ENCODE measurements at places on chromosomes 5 and 9.

DNA sequence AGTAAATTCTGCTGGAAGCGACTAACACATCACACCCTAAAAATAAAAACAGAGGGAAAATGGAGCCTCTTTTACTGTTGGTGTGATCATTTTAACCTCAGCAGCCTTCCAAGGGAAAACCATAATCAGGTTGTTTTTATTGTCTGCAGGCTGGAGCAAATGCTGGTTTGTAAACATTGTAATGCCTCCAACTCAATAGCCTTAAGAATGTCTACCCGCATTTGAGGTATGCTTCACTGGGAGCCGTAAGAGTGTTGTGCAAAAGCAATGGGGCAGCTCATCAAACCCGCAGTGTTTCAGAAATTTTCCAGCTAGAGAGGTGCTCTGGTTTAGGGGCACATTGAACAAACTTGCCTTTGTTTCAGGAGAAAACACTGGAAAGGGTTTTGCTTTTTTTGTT lies 17.0 kb downstream of the NIM1K start:
- no peak for DNase-seq

- peak; percentile 28 for DNase-seq
These were observed 1.3 kb downstream of the ZNF131 start for GRCh38 chr5:43121913-43122484.

GRCh38 chr9:137113385-137114159 lies 961 bp downstream of the DPP7 start:
- DNase-seq, result peak; percentile 58

DNA sequence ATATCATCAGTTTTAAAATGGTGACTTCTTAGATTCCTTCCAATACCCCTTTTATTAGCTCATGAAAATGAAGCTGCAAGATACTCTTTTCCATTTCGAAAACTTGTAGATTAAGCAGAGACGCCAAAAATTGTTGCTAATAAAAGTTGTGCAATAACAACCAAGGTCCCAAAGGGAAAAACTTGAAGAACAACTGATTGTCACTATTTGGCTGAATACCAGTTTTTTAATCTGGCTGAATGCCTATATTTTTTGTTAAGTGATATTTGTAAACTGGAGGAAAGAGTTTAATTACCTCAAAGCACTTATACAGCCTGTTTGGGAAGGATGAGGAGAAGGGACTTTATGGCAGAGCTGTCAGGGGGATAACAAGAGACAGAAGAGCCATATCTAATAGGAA lies 14.6 kb downstream of the C5orf58 start:
- DNase-seq, result no peak

DNA sequence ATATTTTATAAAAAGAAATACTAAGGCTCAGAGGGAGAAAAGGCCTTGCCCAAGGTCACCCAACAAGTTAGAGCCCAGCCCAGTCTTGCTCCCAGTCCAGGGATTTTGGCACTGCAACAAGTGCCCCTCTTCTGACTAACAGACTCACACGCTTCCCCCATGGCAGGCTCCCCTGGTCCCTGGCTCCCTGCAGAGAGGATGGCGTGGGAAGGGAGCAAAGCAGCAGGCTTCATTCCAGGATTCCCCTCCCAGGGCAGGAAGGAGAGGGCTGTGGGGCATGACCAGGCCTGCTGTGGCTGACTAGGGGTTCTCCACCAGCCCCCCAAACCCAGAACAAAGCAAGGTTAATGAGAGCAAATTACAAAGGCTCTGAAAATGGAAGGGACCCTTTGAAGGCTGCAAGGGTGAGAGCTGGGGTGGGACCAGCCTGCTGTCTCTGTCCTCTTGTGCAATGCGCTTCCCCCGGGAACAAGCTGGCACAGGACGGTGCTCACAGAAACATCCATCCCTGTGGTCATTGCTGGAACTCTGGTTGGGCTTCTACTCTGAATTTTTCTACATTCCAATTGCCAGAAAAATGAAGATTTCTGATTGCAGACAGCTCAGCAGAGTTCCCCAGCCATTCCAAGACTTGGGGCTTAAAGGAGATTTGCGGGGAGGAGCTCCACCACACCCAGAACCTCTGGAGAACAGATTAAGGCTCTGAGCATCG lies 37.1 kb upstream of the FAT2 start:
- DNase-seq, result no peak

GRCh38 chr5:98248949-98249348 lies 524.5 kb upstream of the RGMB start:
- no peak for DNase-seq

DNA sequence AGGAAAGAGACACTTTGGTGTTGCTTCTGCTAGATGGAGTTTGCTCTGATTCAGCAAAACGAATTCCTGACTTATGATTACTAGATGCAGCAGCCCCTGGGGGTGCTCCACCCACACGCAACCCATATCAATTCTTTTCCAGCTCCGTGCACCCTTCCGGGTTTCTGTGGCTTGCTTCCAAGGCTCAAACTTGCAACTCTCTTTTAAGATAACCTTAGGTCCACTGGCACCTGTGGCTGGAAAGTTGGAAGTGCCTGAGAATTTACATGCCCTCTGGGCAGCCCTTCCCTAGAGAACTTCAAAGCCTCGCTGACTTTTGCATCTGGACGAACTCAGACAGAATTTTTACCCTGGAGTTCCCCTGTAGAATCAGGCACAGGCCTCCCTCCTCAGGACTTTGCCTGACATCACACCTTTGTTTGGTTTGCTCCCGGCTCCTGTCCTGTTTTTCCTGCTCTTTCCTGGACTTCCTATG lies 224.9 kb downstream of the SNX18 start:
- DNase-seq, result no peak

- DNase-seq, result no peak
These were observed 21.5 kb upstream of the RNF20 start for GRCh38 chr9:101512116-101512515.

DNA sequence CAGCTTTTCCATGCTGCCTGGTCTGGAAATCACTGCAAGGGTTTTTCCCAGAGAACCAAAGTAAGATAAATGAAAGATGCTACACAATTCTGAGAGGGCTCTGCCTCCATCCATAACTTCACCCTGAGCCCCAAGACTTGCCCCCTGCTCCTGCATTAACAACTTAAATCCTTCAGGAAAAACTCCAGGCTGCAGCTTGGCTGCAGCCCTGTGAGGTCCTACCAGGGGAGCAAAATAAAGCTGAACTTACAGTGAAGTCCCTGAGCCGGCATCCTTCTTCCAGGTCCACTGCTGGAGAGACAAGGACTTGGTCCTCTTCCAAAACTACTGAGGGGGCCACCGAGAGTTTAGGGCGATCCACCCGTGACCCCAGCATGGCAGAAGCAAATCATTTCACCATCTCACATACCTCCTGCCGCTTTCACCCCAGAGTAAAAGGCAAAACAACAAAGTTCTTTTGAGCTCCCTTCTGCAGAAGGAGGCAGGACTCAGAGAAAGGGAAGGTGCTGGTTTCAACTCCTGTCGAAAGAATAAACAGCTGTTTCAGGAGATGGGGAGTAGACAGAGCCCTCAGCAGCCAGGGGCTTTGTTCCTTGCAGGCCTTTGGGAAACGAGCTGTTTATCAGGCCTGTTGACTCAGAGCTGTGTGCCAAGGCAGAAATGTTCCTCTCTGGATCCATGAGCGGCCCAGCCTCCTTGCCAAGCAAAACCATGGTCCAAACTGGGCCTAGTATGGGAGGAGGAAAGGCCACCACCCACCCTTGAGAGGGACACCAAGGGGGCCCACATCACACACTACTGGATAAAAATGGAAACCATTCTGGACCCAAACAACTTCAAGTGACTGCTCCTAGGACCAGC lies 20.6 kb downstream of the GGTA1 start:
- DNase-seq, result no peak

DNA sequence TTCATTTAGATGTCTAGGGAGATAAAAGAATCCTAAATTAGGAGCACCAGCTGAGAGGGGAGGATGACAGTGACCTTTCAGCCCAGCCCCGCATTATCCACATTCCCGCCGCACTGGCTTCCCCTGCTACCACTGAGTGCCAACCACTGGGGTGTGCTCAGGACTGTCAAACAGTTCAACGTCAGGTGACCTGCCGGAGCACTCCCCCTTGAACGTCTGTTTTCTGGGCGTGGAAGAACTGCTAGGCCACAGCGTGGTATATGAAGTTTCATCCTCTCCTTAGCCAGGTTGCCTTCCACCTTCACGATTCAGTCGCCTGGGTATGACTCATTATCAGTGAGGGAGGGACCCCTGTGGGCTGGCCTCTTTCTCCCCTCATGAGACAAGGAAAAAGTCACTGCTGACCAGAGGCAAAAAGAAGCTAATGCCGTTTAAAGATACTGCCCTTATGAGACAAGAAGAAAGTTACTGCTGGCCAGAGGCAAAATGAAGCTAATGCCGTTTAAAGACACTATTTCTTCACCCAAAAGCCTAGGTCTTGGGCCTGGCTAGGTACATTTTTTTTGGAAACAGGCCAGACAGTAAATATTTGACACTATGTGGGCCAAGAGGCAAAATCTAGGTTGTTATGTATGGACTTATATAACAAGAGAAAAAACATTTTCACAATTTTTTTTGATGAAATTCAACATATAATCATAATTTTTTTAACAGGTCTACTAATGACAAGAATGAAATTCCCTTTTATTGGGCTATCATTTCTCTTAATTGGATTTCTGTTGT lies 4.6 kb downstream of the NMRK1 start:
- peak; percentile 36 for DNase-seq

DNA sequence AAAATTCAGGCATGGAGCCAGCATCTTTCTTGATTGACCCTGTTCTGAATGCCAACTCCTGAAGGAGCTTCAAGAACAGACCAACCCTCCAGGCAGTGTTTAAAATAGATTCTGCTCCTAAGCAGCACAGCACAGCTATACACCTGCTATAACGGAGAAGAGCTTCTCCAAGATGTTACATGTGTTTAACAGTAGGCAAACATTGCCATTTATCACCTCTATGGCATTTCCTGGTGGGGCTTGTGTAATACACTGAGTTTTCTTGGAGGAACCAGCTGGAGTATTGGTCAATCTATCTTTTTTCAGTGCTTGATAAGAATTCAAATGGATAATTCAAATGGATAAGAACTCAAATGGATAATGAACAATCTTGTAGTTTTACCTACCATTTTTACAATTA lies 615.1 kb downstream of the CDH12 start:
- DNase-seq, result no peak

DNA sequence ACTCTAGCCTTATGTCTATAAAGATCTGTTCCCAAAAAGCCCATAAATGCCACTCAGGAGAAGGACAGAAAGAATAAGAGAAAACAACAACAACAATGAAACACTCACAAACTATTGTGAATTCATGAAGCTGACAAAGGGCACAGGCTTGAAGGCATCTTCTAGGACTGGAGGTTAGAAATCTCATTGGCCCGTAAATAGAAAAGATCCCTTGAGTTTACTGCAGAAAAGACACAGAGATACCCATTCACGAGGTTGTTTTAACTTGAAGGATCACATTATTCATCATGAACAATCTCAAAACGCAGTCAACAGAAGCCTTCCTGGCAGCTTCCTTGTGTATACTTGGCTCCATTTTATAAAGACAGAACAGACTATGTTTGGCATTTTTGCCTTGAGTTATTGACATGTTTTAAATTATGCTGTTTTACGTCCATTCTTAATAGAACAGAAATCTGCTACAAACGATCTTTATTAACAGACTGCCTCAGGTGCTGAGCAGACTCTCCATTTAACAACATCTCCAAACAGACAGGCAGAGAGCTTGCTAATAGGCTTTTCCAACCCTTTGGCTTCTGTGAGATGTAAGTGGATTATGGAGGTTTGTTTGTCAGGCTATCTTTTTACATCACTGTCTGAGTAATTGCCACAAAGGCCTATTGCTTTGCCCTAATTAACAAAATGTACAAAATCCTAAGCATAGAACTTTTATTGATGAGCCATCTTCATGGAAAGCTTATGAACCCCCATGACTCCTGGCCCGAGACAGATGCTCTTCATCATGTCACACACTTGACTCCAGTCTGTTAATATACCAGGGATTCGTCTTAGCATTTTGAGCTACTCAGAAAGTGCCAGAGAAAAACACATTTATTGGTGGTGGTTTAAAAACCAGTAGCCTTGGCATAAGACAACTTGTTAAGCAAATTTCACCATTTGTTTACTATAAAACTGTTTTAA lies 735.3 kb upstream of the ZNF608 start:
- no peak for DNase-seq

GRCh38 chr9:120390637-120391190 lies 189.3 kb downstream of the CDK5RAP2 start:
- DNase-seq, result no peak

DNA sequence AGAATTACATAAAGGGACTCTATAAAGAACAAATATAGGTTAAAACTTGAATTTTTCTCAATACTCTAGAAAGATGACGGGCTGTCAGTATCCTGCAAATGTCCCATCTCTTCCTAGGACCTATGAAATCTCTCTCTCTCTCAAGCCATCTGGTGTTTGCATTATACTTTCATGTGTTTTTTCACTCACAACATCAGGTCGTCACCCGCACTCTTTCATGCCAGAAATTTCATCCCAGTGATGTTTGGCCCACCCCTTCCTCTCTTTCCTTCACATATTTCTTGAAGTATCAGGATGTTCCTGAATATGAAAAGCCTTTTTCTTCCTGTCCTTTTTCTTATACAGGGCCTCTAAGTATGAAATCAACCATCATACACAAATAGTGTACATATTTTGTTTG lies 63.3 kb upstream of the GAS1 start:
- DNase-seq, result no peak

GRCh38 chr5:152378730-152379129 lies 26.3 kb downstream of the NMUR2 start:
- no peak for DNase-seq

DNA sequence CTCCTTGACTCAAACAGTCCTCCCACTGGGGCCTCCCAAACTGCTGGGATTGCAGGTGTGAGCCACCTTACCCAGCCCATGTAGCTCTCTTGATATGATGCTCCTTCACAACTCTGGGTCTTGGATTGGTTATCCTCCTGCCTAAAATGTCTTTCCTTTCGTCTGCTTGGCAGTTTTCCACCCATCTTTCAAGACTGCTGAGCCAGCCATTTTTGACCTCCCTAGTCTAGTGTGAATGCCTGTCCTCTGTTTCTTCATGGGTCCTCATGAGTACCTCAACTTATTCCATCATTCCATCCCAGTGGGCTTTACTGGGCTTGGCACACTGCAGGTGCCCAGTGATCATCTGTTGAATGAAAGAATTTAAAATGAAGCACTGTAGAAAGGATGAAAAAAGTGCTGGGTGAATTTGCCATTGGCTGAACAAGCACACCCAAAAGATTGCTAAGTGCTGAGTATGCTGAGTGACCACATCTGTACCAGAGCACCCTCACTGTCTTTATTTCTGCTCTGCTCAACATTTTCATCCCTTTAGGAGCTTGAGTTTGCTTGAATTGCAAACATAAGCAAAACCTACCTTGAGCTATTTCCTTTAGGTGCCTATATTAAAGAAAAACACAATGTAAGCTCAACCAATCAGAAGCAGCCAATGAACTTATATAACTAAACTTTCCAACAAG lies 84.8 kb upstream of the FAM169A start:
- no peak for DNase-seq
